ENCODE measurements at places on chromosomes 11 and 22.

DNA sequence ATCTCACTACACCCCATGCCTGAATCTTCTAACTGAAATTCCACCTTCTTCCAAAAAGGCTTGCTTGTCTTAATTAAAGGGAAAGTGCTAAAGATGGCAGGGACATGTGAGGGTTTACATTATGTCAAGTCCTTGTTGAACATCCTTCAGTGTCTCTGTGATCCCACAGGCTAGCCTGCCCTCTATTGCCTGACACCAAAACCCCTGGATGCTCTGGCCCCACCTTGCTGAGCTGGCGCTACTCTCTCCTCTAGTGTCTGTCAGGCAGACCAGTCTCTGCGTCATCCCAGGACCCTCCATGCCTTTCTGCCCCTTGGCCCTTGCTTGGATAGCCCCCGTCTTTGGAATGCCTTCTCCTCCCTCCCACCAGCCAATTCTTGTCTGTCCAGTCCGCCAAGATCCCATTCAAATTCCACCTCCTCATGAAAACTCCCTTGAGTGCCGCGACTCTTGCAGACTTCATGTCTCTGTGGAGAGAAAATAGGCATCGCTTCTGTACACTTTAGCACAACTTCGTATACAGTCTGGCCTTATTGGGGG is 69.3 kb downstream of the PKNOX2 start:
- DNase-seq: no peak

GRCh38 chr11:1759851-1760220 is 3.9 kb downstream of the CTSD start:
- DNase-seq: no peak

DNA sequence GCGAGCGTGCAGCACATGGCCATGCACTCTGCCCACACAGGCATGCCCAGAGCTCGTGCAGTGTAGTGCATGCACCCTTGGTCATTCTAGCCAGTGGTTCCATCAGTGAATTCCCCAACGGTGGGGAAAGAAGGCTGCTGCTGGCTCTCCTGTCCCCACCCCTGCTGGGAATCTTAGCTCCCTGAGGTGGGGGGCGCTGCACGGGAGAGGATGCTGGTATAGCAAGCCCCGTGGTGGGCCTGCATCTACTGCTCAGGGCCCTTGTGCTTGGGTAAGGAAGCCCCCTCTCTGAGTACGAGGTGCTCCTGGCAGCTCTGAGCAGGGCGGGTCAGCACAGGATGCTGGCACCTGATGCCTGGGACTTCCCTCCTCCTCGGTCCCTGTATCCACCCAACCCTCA is 18.5 kb upstream of the BAIAP2L2 start:
- DNase-seq: no peak

GRCh38 chr11:106276859-106277436 is 199.5 kb downstream of the AASDHPPT start:
- DNase-seq: no peak
